ENCODE measurements at places on chromosomes 4 and X. TPM values are rescaled to one million over a fixed set of nuclear protein-coding genes. Genes with fewer than 3 reads are reported as not detected.

GRCh38 chr4:174523025-174523693, 871 bp upstream of the HPGD start:
- DNase-seq = peak; percentile 13

- DNase-seq = no peak
Observed at GRCh38 chr4:159077702-159078495, 25.0 kb upstream of the RAPGEF2 start.

- no peak for DNase-seq
Observed at GRCh38 chr4:1768367-1769034, 24.6 kb upstream of the FGFR3 start.

- DNase-seq = no peak
Observed at GRCh38 chr4:186095406-186095805, 9.1 kb upstream of the FAM149A start.

GRCh38 chr4:21790438-21791029, 158.0 kb downstream of the KCNIP4 start:
- no peak for DNase-seq

DNA sequence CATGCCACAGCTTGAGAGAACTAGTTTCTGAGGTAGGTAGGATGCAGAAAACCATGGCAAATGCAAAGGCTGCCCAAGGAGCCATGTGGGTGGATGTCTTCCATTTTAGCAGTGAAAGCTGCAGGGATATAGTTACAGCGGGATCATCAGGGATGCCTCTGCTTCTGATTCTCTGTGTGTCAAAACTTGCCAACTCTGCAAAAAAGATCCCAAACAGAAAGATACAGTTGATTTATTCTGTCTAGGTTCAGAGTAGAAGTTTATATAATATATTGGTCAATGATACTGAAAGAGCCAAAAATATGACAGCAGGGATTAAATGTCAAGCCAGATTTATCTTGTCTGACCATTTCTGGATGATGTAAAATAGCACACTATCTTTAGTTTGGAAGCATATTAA, 42.4 kb upstream of the SFRP2 start:
- no peak for DNase-seq

- no peak for DNase-seq
Observed at GRCh38 chrX:52277666-52278065, 91.2 kb upstream of the XAGE2 start.

GRCh38 chr4:68070302-68070701, 59.4 kb downstream of the TMPRSS11F start:
- no peak for DNase-seq

DNA sequence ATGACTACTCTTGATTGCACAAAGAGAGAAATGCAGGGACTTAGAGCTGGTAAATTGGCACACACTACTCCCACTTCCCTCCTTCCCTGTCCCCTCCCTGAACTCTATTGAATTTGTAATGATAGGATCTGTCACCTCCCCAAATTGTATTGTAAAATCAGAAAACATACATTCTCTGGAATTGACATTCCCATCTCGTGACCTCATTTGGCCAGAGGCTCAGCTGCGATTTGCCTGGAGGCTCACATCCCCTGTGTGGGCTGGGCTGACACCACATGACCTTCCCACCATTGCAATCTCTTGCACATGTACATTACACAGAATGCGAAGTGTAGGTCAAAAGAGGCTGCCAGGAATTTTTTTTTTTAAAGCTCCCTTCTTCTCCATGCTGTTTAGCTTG, 172.1 kb downstream of the MID1IP1 start:
- DNase-seq = no peak

TEX13A gene
- not detected for polyA plus RNA-seq

GRCh38 chrX:112636288-112636687, 43.5 kb downstream of the LHFPL1 start:
- DNase-seq = no peak

DNA sequence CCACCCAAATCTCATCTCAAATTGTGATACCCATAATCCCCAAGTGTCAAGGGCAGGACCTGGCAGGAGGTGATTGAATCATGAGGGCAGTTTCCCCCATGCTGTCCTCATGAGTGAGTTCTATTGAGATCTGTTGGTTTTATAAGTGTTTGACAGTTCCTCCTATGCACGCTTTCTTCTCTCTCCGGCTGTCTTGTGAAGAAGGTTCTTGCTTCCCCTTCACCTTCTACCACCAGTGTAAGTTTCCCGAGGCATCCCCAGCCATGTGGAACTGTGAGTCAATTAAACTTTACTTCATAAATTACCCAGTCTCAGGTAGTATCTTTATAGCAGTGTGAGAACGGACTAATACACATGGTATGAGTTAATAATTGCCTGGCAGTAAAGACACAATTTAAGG, 581.7 kb upstream of the AMOT start:
- DNase-seq = no peak

C4orf36 gene
- polyA plus RNA-seq = 2.1 TPM

IL2RG gene
- 0.88 TPM for polyA plus RNA-seq

HSFX4 gene
- polyA plus RNA-seq = 0.25 TPM

FAM114A1 gene
- polyA plus RNA-seq = 34.9 TPM

DNA sequence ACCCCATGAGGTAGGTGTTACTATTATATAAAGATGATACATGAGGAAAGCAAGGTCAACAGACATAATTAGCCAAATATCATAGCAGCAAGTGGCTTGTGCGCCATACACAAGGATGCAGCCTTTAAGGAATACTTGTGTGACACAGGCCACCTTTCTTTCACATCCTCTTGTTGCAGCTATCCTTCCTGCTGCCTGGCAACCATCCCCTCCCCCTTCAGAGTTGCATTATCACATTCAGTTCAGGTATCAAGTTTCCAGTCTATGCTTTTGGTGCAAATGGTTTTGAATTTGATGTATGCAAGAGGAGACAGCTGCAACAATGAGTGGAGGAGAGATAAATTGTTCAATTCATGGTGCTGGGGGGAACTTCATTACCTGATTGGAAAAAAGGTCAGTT, 6.4 kb downstream of the ZCCHC18 start:
- DNase-seq = no peak

DNA sequence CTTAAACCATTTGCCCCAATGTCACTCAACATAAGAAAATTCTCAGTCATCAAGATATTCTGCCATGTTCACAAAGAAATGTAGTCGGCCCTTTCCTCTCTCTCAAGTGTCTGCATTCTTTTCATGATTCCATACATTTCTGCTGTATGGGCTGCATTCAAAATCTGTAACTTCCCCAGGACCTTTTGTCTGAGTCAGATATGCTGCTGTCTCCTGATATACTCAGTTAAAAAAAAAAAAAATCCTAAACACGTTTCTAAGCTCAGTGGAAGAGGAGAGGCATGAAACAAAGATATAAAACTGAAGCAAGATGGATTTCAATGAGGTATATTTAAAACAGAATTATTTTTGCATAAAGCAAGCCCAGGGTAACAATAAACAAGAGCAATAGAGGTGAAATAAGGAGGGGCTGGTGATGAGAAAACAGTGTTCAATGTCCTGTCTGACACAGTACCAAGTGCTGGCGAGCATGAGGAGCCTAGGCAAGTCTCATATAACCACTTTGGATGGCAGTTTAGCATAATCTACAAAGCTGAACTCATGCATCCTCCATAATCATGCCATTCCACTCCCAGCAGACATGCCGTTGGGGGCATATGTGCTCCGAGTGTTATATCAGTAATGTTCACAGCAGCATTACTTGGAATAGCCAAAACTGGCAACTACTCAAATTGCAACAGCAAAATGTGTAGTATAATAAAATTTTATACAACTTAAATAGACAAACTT, 76.7 kb downstream of the MANBA start:
- no peak for DNase-seq

NPNT gene
- 164 TPM for polyA plus RNA-seq

- DNase-seq = no peak
Observed at GRCh38 chr4:7829652-7830580, 109.7 kb downstream of the AFAP1 start.

GRCh38 chr4:48967101-48967500, 19.0 kb upstream of the CWH43 start:
- DNase-seq = no peak

DNA sequence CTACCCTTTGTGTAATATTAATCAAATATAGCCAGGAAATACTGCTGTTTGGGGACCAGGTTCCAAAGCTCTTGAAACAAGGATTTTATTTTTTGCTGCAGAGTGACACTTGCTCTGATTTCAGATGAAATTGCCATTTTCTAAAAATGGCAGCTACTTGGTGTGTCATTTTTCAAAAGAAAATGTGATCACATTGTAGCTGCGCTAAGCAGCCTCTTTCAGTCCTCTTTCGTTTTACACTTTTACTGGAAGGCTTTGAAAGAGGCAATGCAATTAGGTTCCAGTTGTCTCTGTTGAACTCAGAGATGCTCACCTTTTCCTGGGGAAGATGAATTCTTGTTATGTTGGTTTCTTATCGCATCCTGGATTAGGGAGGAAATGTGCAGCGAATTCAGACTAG, 85.1 kb downstream of the CT47B1 start:
- no peak for DNase-seq

DMRTC1 gene
- polyA plus RNA-seq = 0.41 TPM

DNA sequence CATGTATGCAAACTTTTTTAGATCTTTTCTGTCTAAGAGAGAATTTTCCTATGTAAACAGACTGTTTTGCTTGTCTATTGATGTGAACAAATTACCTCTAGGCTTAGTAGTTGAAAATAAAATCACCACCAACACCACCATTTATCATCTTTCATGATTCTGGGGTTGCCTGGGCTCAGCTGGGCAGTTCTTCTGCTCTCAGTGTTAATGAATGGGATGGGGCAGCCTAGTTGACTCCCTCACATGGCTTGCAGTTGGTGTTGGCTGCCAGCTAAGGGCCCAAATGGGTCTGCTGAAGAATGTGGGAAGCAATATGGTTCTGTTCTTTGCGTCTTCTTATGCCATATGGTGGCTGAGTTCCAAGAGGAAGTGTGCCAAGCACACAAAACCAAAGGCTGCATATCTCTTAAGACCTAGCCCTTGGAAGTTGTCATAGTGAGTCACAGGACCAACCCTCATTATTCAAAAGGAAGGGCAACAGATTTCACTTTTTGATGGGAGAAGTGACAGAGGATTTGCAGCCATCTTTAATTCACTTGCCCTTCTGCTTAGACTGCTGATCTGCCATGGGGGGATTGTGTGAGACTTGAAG, 17.9 kb downstream of the REELD1 start:
- DNase-seq = no peak

DNA sequence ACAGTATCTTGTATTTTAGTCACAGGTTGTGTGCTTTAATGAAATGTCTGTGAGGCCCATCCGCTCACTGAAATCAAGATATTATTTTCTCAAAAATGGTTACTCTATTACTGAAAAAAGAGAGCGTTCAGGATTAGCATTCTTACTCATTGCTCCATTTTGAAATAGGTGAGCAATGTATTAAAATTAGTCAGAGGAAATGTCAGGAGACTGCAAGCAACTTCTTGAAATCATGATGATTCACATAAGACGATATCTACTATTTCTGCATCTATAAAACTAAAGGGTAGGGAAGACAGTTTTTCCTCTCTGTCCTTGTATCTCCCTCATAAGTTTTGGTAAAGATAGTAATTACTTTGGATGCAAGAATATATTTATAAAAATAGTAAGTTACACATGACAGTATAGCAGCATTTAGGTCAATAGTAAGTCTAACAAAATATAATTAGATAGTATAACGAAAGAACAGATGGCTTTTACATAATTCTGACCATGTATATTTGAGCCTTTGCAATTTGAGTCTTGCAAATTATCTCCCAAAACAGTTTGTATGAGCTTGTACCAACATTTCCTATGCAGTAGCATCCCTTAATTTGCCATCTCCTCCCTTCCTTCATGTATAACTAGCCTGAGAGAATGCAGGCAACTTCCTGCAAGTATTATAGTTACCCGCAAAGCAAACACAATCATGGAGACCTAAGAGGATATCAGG, 937.8 kb downstream of the PCDH7 start:
- no peak for DNase-seq

DNA sequence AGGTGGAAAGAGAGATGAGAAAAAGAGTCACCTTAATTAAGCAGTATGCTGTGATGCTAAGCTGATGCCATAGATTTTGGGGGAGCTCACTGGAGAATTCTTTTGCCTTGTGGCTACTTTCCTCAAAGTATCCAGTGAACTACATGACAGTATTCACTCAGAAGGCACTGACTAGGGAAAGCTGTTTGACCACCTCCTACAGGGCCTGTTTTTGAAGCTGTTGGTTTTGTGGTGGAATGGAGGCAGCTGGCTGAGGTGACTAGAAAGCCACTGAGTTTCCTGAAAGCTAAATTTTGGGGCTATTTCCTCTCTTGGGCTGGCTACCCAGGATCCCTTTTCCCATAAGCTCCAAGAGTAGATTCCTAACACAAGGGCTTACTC, 124.8 kb upstream of the EOLA2 start:
- DNase-seq = no peak

- no peak for DNase-seq
Observed at GRCh38 chr4:80322716-80323115, 12.8 kb upstream of the CFAP299 start.

DNA sequence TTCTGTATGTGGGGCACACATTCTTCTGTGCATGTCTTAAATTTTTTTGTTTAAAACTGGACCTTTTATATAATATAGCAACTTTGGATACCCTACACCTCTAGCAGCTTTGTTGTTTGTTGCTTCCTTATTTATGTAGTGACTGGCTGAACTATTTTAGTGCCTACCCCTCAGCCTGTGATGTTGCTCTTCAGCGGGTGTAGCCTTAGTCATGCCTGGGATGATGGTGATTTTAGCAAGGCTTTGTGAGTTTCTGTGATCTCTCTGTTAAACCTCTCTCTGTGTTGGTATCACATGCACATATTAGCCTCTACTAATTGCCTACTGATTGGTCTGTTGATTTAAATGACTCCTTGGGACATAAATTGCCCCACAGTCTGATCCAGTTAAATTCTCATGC, 22.8 kb downstream of the USP9X start:
- DNase-seq = no peak

GRCh38 chrX:49172280-49172780, 632 bp downstream of the PLP2 start:
- no peak for DNase-seq

- DNase-seq = no peak
Observed at GRCh38 chrX:131704136-131704695, 160.3 kb downstream of the OR13H1 start.

CCDC160 gene
- polyA plus RNA-seq = 12.2 TPM

GPR50 gene
- polyA plus RNA-seq = 0.10 TPM

DNA sequence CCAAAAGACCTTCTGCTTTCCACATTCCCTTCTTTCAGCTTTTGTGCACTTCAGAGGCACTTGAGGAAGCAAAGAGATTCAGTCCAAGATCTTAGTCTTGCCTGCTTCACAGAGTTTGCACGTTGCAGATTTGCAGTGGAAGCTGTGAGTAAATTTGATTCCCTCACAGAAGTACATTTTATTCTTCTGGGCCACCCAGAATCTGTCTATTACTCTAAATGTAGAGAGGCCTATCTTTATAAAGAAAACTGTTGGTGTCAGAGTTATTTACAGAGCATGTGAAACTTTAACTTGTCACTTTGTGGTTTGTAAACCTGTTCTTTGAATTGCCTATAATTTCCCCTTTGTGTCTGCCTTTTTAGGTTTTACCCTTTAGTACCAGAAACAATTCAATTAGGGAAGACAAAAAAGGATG, 15.5 kb downstream of the SPRY1 start:
- DNase-seq = no peak

ATP1B4 gene
- not detected for polyA plus RNA-seq

DSPP gene
- not detected for polyA plus RNA-seq

All from left renal cortex interstitium (tissue), 4 donors.